GM23338 (cell line): ENCODE measurements at places on chromosomes 2 and 18. TPM values are rescaled to one million over a fixed set of nuclear protein-coding genes. Genes with fewer than 3 reads are reported as not detected.

- H3K36me3 ChIP-seq: no peaks in the 10 kb centered on the region
- no peak overlapping the region for H3K27ac ChIP-seq
- DNase-seq: no peak
- no peak overlapping the region for H3K4me3 ChIP-seq
Measured at GRCh38 chr2:239917957-239918481, 107.1 kb downstream of the NDUFA10 start.

- H3K4me1 ChIP-seq: peaks cover 20% of the 10 kb centered on the region
- no peaks in the 10 kb centered on the region for H3K36me3 ChIP-seq
- no peaks in the 10 kb centered on the region for H3K27me3 ChIP-seq
- no peak overlapping the region for H3K27ac ChIP-seq
- DNase-seq: peak; percentile 17
- no peak overlapping the region for H3K4me3 ChIP-seq
Measured at GRCh38 chr18:23982155-23983079, 32.1 kb upstream of the TTC39C start.

GRCh38 chr2:80016171-80016570, 288.4 kb downstream of the LRRTM1 start:
- H3K27ac ChIP-seq: no peak overlapping the region
- peaks cover 7% of the 10 kb centered on the region; the same call in 1 of the 2 replicates for H3K4me1 ChIP-seq

DNA sequence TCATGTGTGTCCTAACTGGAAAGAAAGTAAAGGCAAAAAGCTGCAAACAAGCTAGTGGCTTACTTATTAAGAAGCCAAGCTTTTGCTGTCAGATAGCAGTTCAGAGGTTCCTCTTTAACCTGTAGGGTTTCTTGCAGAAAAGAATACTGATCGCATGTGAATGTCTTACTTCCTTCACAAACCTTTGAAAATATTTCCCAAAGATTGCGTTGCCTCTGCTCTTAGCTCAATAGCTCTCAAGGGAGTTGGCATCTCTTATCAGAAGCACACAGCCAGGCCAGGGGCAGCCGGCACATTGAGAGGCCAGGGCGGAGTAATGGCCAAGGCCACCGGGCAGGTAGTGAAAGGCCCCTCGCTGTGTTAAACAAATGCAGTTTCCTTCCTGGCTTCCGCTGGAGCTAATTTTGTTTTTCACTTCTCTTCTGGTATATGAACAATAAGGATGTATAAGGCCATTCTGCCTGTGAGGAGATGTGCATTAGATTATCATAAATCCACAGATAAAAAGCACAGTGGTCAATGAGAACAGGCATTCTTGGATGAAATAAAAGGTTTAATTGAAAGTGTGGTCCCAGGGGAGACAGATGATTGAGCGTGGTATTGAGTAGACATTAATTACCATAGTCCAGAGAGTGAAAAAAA, 542.4 kb upstream of the NRP2 start:
- DNase-seq: peak; percentile 85
- no peaks in the 10 kb centered on the region for H3K36me3 ChIP-seq
- H3K27me3 ChIP-seq: no peaks in the 10 kb centered on the region
- peak overlapping the region; percentile 77 for H3K27ac ChIP-seq

- H3K27ac ChIP-seq: no peak overlapping the region
- DNase-seq: no peak
- H3K4me1 ChIP-seq: peaks cover 17% of the 10 kb centered on the region
- no peak overlapping the region for H3K4me3 ChIP-seq
- H3K27me3 ChIP-seq: no peaks in the 10 kb centered on the region
Measured at GRCh38 chr2:46720592-46721185, 194.9 kb downstream of the MCFD2 start.

DNA sequence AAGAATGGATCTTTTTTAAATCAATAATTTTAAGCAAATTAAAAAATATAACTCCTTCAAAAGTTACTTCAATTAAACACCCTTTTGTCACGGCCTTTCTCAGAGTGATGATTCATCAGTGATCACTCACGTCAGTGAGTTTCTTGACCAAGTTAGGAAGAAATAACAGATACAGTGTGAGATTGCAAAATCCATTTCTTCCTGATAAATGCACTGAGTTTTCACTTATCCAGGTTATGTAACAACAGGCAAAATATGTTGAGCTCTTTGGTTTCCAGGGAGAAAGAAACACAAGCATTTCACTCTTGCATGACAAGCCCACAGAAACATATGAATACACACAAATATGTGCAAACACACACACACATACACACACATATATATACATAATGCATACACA, 195.9 kb upstream of the CYRIA start:
- DNase-seq: no peak
- no peak overlapping the region for H3K4me3 ChIP-seq
- no peak overlapping the region for H3K27ac ChIP-seq
- H3K4me1 ChIP-seq: no peaks in the 10 kb centered on the region
- no peaks in the 10 kb centered on the region for H3K36me3 ChIP-seq

DNA sequence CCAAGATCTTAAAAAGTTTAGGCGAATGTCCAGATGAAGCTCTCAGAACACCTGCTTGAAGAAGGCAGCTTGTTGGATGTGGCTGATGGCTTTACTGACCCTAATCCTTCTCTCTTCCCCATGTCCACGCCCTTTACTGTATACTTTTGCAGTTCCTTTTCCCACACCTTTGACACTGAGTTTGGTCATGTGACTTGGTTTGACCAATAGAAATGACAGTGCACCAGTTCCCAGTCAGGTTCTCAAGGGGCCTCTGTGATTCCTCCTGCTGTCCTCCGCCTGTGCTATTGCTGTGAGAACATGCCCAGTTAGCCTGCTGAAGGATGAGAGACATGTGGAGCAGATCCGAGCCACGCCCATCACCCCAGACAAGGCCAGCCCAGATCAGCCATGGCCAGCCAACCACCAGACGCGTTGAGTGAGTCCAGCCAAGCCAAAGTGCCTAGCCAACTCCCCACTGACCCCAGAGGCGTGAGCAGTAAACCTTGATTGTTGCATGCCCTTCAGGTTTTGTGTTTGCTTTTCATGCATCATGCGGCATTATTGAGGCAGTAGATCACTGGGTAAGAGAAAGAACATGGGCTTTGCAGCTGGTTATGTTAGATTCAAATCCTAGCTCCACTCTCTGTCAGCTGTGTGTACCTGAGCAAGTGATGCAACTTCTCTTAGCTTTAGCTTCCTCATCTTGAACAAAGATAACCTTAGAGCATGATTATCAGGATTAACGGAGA, 258.0 kb upstream of the SIX2 start:
- no peaks in the 10 kb centered on the region for H3K27me3 ChIP-seq
- no peak overlapping the region for H3K4me3 ChIP-seq
- no peaks in the 10 kb centered on the region for H3K36me3 ChIP-seq
- no peaks in the 10 kb centered on the region for H3K4me1 ChIP-seq
- DNase-seq: no peak

GRCh38 chr2:30404319-30405259, 42.5 kb upstream of the LCLAT1 start:
- H3K27me3 ChIP-seq: no peaks in the 10 kb centered on the region
- H3K4me1 ChIP-seq: peaks cover 20% of the 10 kb centered on the region
- peak overlapping the region; percentile 30 for H3K4me3 ChIP-seq
- DNase-seq: peak; percentile 50

GRCh38 chr2:105731511-105731910, 13.2 kb upstream of the NCK2 start:
- no peak for DNase-seq
- H3K27ac ChIP-seq: no peak overlapping the region
- no peaks in the 10 kb centered on the region for H3K4me1 ChIP-seq
- H3K27me3 ChIP-seq: no peaks in the 10 kb centered on the region
- no peaks in the 10 kb centered on the region for H3K36me3 ChIP-seq
- no peak overlapping the region for H3K4me3 ChIP-seq

DNA sequence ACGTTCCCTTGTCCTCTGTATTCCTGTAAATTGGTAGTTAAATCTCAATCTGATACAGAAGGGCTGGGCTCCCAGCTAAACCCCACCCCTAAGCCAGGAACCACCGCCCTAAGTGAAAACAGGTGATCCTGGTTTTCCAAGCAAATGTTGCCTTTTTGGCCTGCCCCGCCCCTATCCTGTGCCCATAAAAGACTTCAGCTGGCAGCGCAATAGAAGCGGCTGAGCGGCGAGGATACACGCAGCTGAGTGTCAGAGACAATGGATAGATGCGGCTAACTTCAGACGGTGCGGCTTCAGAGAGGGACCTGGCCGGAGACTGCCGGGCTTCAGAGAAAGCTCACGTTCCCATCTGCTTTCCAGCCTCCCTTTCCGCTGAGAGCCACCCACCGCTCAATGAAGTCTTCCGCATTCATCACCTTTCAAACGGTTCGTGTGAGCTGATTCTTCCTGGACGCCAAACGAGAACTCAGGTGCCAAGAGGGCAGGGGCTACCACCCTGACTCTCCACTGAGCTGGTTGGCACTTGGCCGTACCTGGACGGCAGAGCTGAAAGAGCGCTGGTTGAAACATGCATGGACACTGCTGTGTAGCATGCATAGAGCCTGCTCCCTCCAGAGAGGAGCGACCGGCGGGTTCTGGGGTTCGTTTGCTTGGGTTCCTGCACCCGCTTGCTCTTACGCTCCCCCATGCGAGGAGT, 49.5 kb upstream of the POLE4 start:
- DNase-seq: peak; percentile 73
- H3K4me1 ChIP-seq: peaks cover 6% of the 10 kb centered on the region; the same call in 1 of the 2 replicates
- no peaks in the 10 kb centered on the region for H3K36me3 ChIP-seq
- no peak overlapping the region for H3K27ac ChIP-seq
- peaks cover 9% of the 10 kb centered on the region for H3K27me3 ChIP-seq
- H3K4me3 ChIP-seq: peak overlapping the region; percentile 50

DNA sequence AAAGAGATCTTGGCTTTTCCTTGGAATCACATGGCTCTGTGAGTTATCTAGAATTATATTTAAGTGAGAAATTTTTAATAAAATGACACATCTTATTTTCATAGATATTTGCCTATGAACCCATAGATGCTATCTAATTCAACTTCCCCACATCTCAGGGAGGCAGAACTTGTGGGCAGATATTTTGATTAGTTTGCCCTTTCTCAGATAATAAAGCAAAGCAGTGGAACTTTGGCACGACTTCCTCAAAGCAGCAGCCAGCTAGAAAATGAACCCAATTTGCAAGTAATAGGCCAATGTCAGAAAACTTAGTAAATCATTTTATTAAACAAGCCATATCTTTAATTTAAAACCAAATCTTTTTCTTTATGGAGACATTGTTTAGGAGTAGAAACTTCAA, 32.7 kb downstream of the RAB27B start:
- no peak overlapping the region for H3K27ac ChIP-seq
- no peaks in the 10 kb centered on the region; the same call in 1 of the 2 replicates for H3K4me1 ChIP-seq
- no peaks in the 10 kb centered on the region for H3K27me3 ChIP-seq

DNA sequence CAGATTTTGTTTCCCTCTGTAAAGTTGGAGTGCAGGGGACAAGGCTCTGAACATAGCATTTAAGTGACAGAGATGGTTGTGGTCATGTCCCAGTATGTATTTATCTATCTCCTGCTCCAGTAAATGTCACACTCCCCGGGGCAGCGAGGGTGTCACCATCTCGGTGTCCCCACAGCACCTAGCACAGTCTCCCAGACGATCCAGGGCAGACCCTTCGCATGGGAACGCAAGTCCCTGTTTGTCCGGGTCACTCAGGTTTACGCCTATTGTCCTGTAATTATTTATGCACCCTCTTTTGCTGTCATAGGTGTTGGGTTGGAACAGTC, 12.6 kb upstream of the NTSR2 start:
- H3K27ac ChIP-seq: no peak overlapping the region
- H3K4me3 ChIP-seq: no peak overlapping the region
- peaks cover 9% of the 10 kb centered on the region; the same call in 1 of the 2 replicates for H3K4me1 ChIP-seq

GRCh38 chr2:9401646-9402371, 21.5 kb downstream of the ITGB1BP1 start:
- H3K36me3 ChIP-seq: no peaks in the 10 kb centered on the region; the same call in 1 of the 2 replicates
- no peak overlapping the region for H3K4me3 ChIP-seq
- no peaks in the 10 kb centered on the region for H3K4me1 ChIP-seq
- no peaks in the 10 kb centered on the region for H3K27me3 ChIP-seq
- DNase-seq: no peak

GRCh38 chr2:71665168-71666093, 212.1 kb downstream of the DYSF start:
- no peak for DNase-seq
- no peak overlapping the region for H3K4me3 ChIP-seq
- H3K27me3 ChIP-seq: no peaks in the 10 kb centered on the region
- H3K4me1 ChIP-seq: no peaks in the 10 kb centered on the region
- H3K36me3 ChIP-seq: no peaks in the 10 kb centered on the region

GRCh38 chr2:198141726-198142125, 337.3 kb downstream of the PLCL1 start:
- H3K36me3 ChIP-seq: no peaks in the 10 kb centered on the region
- no peak for DNase-seq
- H3K4me3 ChIP-seq: no peak overlapping the region
- H3K4me1 ChIP-seq: no peaks in the 10 kb centered on the region
- H3K27me3 ChIP-seq: no peaks in the 10 kb centered on the region

GRCh38 chr18:8635087-8635486, 25.9 kb downstream of the RAB12 start:
- H3K27ac ChIP-seq: peak overlapping the region; percentile 72; the same call in 1 of the 2 replicates
- H3K4me3 ChIP-seq: no peak overlapping the region
- no peaks in the 10 kb centered on the region for H3K27me3 ChIP-seq
- peaks cover 46% of the 10 kb centered on the region for H3K36me3 ChIP-seq

- no peaks in the 10 kb centered on the region for H3K27me3 ChIP-seq
- DNase-seq: no peak
- H3K27ac ChIP-seq: no peak overlapping the region
- no peaks in the 10 kb centered on the region for H3K4me1 ChIP-seq
- H3K4me3 ChIP-seq: no peak overlapping the region
Measured at GRCh38 chr2:240875228-240876034, 6.8 kb downstream of the AGXT start.

DNA sequence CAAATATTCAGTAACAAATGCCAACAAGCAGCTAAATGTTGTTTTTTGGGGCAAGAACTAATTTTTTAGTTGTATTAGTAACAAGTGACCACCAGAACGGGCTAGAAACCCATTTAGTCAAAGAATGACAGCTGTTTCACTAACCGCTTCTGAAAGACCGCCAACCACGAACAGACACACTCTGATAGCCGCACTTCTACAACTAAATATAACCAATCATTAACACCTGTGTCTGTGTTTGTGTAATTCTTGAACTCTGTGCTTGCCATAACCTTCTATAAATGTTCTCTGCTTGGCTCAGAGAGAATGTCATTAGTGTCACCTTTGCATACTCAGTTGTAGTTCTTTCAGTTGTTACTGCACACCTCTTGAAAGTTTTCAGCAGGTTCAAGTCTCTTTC, 526.3 kb upstream of the LRRTM1 start:
- H3K4me3 ChIP-seq: no peak overlapping the region
- H3K27ac ChIP-seq: no peak overlapping the region
- H3K36me3 ChIP-seq: no peaks in the 10 kb centered on the region
- no peaks in the 10 kb centered on the region for H3K4me1 ChIP-seq

The WDR43 gene
- 112 and 140 TPM in 2 replicates for total RNA-seq

The MLPH gene
- 15.7 and 16.5 TPM in 2 replicates for total RNA-seq

The CHRND gene
- 0.10 TPM in 1 of 2 replicates, not detected in the other for total RNA-seq

The NMUR1 gene
- total RNA-seq: 0.31 and 0.59 TPM in 2 replicates

The GREB1 gene
- total RNA-seq: 35.0 and 36.5 TPM in 2 replicates

The NEUROD1 gene
- not detected in 2 replicates for total RNA-seq

The ME2 gene
- 101 and 102 TPM in 2 replicates for total RNA-seq

The CDH2 gene
- 36.9 and 42.6 TPM in 2 replicates for total RNA-seq

The DNAH6 gene
- total RNA-seq: 0.16 and 0.31 TPM in 2 replicates

The TMEM18 gene
- total RNA-seq: 15.0 and 18.4 TPM in 2 replicates

The GTF2A1L gene
- 0.94 and 2.8 TPM in 2 replicates for total RNA-seq
